ENCODE measurements at places on chromosomes 11 and 22.
A peak's percentile ranks its signal among the peaks of the same experiment; 100 is the strongest.

DNA sequence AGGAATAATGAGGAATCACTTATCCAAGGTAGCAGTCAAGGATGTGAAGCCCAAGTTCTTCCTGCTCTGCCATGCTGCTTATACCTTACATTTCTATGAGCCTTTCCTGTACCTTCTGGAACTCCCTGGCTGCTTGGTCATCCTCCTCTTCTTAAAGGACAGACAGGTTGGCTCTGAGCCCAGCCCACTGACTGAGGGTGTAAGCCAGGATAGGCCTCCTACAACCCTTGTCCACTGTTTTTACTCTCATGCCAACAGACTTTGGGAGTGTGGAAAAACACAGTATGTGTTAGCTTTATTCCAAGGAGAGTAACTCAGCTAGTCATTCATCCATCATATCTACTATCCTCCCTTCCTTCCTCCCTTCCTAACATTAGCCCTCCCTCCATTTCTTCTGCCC is 47.5 kb downstream of the IRAG1 start:
- DNase-seq = peak; percentile 70

- no peak for DNase-seq
Measured at GRCh38 chr11:128297091-128297651, 290.2 kb downstream of the ETS1 start.

DNA sequence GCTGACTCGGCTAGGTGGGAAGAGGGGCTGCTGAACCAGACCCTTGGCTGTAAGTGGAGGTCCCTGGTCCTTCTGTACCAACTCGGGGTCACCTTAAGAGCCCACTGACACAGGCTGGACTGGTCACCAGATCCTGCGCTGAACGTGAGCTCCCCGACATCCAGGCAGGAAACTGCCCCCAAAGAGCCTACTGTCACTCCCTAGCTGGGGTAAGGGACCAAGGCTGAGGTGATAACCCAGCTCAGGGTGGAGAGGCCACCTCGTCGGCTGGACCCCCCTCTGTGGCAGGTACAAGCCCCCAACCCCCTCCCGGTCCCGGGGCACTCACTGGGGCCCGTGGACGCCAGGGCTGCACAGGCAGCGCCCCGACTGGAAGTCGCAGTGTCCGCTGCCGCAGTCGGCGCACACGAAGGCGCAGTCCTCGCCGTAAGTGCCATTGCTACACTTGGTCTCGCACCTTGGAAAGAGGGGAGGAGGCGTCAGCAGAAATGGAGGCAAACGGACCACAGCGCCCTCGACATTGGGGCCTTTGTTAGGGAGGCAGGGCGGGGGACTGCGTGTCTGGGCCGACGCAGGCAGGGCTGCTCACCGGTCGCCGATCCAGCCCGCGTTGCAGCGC is 7.4 kb downstream of the SCARF2 start:
- no peak for DNase-seq

- DNase-seq = no peak
Measured at GRCh38 chr11:95443386-95443785, 212.4 kb upstream of the SESN3 start.

DNA sequence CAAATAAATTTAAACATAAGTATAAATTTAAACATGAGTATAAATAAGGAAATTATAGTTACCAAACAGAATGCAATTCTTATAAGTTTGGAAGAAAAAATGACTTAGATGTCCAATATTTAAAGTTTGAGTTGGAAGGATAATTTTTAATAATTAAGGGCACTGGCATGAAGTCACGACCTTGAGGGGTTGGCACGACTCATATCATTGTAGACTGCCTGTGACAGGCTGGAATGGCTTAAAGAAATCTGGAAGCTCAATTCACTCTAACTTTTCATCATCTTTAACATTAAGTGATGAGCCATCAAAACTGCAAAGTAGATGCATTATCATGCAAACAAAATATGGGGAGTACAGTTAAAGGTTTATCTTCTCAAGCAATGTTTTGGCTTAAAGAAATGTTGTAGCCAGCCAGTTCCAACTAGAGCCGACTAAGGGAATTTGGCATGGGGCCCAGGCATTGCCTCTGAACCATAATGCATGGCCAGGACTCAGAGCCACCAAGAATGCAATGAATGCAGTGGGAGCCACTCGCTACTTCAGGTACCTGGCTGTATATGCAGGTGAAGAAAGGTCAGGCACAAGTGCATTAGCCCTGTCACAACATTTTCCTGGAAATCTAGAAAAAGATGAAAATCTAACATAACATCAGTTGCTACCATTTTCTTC is 33.4 kb downstream of the PGR start:
- no peak for DNase-seq

DNA sequence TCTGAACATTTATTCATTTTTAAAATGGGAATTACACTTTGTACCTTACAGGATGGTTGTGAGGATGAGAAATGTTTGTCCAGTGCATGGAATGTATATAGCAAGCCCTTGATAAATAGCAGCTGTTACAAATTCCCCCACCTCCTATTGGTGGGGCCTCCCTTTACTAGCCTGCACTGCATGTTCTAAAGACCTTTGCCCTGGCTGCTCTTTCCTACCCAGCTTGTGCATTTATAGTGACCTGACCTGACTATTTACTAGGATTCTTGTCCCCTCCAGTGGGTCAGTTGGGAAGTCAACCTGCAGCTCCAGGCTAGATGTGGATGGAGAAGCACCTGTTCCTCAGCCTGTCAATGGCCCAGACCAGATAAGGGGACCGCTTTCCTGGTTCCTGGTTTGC is 180.3 kb downstream of the HIPK3 start:
- no peak for DNase-seq

DNA sequence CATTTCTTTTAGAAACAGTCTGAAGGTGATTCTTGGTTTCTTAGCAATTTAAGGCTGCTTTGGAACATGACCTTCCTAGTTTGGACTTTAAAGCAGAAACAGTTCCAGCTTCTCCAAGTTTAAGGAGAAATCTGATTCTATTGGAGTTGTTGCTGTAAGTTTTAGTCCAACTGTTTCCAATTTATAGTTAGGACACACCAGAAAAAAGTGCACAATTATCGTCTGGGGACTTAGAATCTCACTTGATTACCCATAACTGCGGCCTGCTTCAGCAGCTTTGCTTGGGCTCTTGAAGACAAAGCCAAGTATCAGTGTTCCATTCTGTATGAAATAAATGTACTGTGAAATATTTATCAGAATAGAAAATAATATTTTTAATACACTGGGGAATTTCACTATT is 246.6 kb downstream of the TMEM135 start:
- DNase-seq = no peak

DNA sequence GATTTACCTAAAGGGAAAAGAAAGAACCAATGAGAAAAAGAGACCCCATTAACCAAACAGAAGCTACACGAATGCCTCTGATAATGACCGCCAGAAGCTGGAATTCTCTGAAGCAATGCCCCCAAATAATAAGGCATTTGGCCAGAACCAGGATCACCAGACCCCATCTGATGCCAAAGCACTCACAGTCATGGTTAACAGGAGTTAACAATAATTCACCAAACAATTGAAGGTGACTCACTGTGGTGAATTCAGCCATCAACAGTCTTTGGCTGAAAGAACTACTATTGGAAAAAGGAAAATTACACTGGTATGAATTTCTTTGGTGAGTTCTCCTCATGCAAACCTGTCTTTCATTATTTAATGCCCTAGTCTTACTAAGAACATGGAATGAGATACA is 21.9 kb upstream of the NFRKB start:
- DNase-seq = no peak

GRCh38 chr11:8105666-8106065 is 24.7 kb downstream of the TUB start:
- DNase-seq = no peak

GRCh38 chr11:78226684-78227680 is 38.3 kb downstream of the USP35 start:
- DNase-seq = peak; percentile 59

DNA sequence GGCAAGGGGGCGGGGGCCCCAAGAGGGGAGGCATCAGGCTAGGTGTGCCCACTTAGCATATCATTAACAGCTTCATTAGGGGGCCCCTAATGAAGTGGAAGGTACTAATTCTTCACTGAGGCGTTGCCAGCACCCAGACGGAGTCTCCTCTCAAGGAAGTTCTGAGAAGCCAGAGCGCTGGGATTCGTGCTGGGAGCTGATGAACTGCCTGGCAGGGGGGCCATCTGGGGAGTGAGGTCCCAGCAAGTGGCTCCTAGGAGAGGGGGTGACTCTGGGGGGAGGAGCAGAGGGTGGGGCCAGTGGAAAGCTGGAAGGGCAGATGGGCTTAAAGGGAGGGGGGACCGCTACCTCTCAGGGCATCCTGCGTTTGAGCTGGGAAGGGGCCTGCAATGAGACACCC is 29.8 kb downstream of the DAGLA start:
- no peak for DNase-seq

DNA sequence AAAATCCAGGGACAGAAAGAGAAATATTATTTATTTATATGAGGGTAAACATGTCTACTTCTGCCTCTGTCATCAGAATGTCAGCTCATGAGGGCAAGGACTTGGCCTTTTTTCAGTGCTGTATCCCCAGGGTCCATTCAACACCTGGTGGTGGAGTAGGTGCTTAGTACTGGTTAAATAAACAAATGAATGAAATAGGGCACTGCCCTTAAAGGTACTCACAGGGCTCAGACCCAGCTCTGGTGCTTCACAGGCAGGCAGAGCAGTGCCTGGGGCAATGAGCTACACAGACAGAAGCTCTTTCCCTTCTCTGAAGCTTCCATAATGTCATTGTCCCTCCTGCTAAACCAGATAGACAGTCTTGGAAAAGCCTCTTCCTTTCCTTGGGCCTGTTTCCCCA is 30.9 kb downstream of the P4HA3 start:
- DNase-seq = no peak

GRCh38 chr11:21774212-21774611 is 418.7 kb upstream of the ANO5 start:
- DNase-seq = no peak

Measured in RPMI7951 (cell line).